ENCODE measurements at places on chromosomes 7 and 10.

DNA sequence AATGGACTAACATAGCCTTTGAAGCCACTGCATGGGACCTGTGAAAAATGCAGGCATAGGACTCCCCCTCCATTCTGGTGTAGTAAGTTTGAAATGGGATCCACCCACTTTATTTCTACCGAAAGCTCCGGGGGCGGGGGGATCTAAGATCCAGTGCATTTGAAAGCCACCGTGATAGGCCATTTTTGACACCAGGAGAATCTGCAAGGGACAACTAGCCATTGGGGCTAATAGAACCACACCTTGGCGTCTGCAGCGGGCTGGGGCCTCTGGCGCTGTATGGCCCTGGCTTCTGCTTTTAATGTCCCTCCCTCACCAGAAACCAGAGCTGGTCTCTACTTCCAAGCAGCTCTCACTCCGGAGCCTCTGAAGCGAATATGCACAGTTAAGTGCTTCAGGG, 60.1 kb upstream of the GPR26 start:
- DNase-seq = no peak

DNA sequence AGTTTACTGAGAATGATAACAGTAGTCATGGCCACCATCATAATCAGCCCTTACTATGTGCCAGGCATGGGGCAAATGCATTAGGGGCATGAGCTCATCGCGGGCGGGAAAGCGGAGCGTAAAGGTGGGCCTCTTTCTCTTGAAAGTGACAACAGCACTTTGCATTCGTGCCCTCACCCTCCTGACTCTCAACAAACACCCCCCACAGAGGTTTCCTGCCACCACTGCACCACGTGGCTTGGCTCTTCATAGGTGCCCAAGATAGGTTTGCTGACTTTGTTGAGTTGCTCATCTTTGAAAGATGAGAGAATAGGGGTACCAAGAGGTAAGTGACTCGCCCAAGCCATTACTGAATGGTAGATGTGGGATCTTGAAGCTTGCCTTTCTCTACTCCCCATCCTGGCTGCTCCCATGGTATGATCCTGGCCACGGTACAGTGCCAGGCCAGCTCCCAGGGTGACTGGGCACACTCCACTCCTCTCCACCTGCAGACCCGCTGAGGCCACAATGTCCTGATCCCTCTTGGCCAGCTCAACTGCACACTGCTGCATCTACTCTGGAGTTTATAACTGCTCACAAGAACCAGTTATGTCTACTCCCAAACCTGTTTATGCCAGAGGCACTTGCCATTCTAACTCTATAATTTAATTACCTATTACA, 26.0 kb downstream of the SLIT1 start:
- no peak for DNase-seq

DNA sequence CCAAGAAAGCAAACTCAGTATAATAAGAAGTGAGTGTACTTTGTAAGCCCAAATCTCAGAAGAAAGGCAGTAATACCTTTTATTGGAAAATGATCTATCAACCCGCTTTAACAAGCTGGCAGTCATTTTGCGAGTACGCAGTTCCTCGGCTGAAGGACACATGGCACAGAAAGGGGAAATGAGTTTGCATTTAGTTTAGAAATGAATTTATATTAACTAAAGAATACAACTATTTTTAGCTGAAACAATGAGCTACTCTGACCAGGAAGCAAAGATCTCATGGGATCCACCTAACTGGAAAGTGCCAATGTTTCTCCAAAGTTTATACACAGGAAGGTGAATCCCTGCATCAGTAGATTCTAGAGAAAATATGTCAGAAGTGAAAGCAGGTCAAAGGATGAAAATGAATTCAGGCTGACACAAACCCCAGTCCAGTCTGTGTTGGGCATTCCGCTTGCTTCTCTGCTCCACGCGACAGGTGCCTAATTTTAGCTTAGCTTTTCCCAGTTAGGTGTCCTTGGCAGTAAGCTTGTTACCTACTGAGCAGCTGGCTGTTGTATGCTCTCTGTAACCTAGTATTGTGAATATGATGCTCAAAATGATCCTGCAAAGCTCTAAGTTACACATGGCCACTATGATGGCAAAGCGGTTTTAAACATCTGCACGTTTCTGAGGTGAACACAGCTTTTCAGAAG, 112.8 kb downstream of the LARP4B start:
- DNase-seq = no peak

- no peak for DNase-seq
These were observed 60.1 kb downstream of the CARD11 start for GRCh38 chr7:2983586-2983985.

DNA sequence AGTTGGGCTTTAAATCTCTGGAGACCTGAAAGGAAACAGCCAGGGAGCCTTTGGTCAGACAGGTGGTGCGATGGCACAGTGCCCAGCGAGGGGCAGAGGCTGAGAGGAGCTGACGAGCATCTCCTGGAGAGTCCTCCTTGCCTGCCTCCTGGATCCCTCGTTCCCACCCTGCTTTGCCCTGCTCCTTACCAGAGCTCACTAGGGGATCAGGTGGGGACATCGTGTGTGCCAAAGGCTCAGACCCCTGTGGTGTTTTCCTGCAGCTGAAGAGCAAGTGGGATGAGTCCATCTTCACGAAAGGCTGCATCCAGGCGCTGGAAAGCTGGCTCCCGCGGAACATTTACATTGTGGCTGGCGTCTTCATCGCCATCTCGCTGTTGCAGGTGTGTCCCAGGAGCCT, 21.8 kb upstream of the SH2D4B start:
- DNase-seq = no peak

- no peak for DNase-seq
These were observed 159.4 kb upstream of the BMPER start for GRCh38 chr7:33745934-33746333.

GRCh38 chr7:153088601-153089000, 329.0 kb downstream of the ACTR3B start:
- no peak for DNase-seq

- DNase-seq = no peak
These were observed 9.2 kb downstream of the USP54 start for GRCh38 chr10:73581918-73582317.
